ENCODE measurements at places on chromosomes 7 and 10. TPM values are rescaled to one million over a fixed set of nuclear protein-coding genes. Genes with fewer than 3 reads are reported as not detected.

INMT gene
- total RNA-seq = 137 TPM

GPNMB gene
- 185 TPM for total RNA-seq

ZNF467 gene
- 4.6 TPM for total RNA-seq

ANXA8 gene
- not detected for total RNA-seq

ACBD5 gene
- total RNA-seq = 16.8 TPM

NRF1 gene
- 37.6 TPM for total RNA-seq

PRF1 gene
- 3.7 TPM for total RNA-seq

ZFAND2A gene
- total RNA-seq = 19.3 TPM

VIM gene
- 8,033 TPM for total RNA-seq

C10orf105 gene
- 0.14 TPM for total RNA-seq

All from thoracic aorta (tissue), 2 donors.